ENCODE measurements at places on chromosomes 7 and 10. TPM values are rescaled to one million over a fixed set of nuclear protein-coding genes. Genes with fewer than 3 reads are reported as not detected.

Gene STEAP1
- 69.9 TPM for total RNA-seq

Gene DNAJB9
- total RNA-seq, result 56.8 TPM

Gene IL6
- 22.1 TPM for total RNA-seq

Gene SPDYE2
- total RNA-seq, result not detected

Gene FAM237B
- total RNA-seq, result not detected

Gene BET1
- 40.3 TPM for total RNA-seq

Gene STEAP4
- 0.99 TPM for total RNA-seq

Gene CNTNAP2
- total RNA-seq, result not detected

Gene CDK13
- 76.8 TPM for total RNA-seq

Gene SSC4D
- total RNA-seq, result 0.33 TPM

Gene PNLIP
- not detected for total RNA-seq

Gene HOXA4
- 0.51 TPM for total RNA-seq

Gene TRIM74
- total RNA-seq, result not detected

Gene ACTL6B
- total RNA-seq, result not detected

Gene NRAP
- total RNA-seq, result not detected

Gene PLXDC2
- 12.3 TPM for total RNA-seq

Gene TLX1
- total RNA-seq, result not detected

Gene PTF1A
- not detected for total RNA-seq

Gene CAV1
- total RNA-seq, result 174 TPM

Gene RGS10
- 67.8 TPM for total RNA-seq

Gene LRRC18
- total RNA-seq, result 0.66 TPM

Gene CHRM2
- 7.9 TPM for total RNA-seq

Gene GPER1
- total RNA-seq, result 1.5 TPM

Gene NPY4R
- total RNA-seq, result not detected

Gene PALD1
- total RNA-seq, result 0.33 TPM

Gene EVX1
- not detected for total RNA-seq

Gene JAKMIP3
- under 0.01 TPM for total RNA-seq

Gene SLIT1
- 0.17 TPM for total RNA-seq

Measured in fibroblast of lung (primary cell).